ENCODE measurements at places on chromosomes 2 and 18.

DNA sequence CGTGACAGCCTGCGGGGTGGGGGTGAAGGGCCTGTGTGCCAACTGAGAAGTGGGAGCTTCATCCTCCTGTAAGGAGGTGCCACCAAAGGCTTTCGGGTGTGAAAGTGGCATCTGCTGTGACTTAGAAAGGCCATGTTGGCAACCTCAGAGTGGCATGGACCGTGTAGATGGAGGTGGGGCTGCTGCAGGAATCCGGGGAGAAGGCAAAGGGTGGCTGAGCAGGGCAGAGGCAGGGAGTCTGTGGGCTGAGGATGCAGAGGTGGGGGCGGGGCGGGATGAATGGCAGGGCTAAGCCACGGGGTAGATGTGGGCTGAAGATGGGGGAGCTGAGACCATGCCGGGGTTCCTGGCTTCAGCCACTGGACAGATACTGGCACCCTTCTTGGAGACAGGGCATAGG lies 28.2 kb downstream of the TOGARAM2 start:
- no peak for DNase-seq

GRCh38 chr2:237408335-237409000 lies 5.5 kb downstream of the COL6A3 start:
- DNase-seq: no peak

GRCh38 chr2:25491003-25491696 lies 149.4 kb upstream of the DNMT3A start:
- DNase-seq: no peak

DNA sequence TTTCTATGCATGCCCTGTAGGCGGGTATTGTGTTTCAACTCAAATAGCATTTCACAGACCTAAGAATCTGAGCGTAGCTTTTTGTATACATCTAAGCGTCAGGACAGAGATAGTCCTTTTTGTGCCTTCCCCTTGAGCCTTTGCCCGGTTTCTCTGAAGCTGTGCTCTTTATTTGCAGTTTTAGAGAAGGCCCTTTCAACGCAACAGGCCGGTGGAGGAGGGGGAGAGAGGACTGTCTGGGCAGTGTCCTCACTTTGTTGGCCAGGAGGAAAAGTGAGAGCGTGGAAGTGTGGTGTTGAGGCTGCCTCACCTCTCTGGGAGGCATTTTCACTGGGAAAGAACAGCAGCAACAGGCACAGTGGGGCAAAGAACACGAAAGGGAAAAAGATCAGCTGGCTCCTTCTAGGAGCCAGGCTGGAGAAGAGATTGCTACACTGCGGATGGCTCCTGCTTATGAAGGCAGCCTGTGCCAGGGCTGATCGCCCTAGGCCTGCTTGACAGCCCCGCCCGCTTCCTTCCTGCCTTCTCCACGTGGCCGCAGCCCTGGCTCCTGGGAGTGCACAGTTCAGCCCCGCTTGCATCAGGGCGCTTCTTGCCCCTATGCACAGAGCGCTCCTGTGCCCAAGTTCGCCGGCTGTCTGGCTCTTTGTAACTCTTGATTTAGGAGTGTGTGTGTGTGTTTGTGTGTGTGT lies 195.6 kb upstream of the POU3F3 start:
- no peak for DNase-seq

GRCh38 chr2:180555391-180555965 lies 424.9 kb upstream of the UBE2E3 start:
- no peak for DNase-seq

DNA sequence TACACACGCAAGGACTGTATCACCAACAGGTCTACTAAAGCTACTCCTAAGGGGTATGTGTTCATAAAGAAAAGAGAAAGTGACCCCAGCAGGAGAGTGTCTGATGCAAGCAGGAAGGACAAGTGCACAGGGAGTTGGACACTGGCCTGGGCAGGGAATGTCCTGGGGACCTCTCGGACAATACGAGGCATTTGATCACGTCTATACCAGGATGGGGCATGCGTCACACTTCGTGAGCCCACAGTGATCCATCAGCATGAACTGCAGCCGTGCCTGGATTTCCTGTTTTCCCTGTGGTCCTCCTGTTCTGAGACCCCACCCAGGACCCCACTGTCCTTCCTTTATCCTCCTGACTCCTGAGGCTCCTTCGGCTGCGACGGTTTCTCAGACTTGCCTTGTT lies 113.9 kb downstream of the HDAC4 start:
- no peak for DNase-seq

GRCh38 chr2:200689115-200689514 lies 103.3 kb downstream of the AOX1 start:
- DNase-seq: no peak

- DNase-seq: no peak
Measured at GRCh38 chr2:220315098-220315823, 687.8 kb downstream of the SLC4A3 start.

DNA sequence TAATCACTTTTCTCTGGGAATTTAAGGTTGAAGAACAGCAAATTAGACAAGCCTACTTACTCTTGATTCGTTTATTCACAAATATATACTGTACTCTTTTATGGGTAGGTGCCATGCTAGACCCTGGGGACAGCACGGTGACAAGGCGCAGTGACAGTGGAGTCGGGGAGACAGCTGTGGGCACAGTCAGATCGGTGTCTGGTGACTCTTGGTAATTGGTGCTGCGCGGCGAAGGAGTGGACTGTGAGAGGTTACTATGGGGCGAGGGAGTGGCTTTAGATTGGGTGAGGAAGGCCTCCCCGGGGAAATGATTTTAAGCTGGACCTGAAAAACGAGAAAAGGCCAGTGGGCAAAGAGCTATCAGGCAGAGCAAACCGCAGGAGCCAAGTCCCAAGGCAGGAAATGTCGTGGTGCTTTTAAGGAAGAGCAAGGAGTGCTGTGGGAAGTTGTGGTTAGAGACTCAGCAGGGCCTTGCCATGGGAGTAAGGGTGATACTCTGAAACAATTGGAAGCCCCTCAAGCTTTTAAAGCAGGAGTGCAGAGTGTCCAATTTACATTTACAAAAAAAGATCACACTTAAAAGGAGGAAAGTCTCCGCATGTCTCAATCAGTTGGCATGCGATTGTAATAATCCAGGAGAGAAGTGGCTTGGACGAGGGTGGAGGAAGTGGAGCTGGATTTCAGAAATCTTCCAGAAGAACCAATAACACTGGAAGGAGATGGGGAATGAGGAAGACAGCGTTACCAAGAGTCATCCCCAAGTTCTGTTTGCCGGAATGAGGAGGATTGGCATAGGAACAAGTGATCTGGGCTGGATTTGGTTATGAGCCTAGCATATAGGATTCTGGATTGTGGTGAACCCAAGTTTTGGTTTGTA lies 36.1 kb upstream of the TXNDC2 start:
- no peak for DNase-seq

DNA sequence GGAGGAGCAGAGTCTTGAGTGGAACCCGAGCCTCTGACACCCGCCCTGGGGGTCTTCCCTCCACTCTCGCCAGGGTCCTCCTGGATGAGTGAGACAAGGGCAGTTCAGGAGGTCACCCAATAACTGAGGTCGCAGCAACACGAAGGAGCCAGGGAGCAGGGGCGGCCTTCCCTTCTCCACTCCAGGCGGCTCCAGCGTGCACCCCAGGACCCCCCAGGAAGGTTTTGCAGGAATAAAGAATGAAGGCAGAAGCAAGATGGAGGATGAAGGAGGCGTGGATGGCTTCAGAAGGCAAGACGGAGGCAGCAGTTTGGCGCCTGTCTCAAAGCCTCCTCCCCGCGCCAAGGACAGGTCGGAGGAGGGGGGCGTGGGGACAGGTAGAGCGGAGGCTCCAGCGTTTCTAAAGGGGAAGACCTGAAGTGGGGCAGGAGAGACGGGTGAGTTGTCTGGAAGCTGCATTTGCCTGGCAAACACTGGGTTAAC lies 579 bp upstream of the ITM2C start:
- DNase-seq: no peak

- no peak for DNase-seq
Measured at GRCh38 chr2:6113786-6114185, 421.6 kb downstream of the SOX11 start.

- no peak for DNase-seq
Measured at GRCh38 chr2:224875841-224876240, 159.7 kb upstream of the CCDC195 start.

DNA sequence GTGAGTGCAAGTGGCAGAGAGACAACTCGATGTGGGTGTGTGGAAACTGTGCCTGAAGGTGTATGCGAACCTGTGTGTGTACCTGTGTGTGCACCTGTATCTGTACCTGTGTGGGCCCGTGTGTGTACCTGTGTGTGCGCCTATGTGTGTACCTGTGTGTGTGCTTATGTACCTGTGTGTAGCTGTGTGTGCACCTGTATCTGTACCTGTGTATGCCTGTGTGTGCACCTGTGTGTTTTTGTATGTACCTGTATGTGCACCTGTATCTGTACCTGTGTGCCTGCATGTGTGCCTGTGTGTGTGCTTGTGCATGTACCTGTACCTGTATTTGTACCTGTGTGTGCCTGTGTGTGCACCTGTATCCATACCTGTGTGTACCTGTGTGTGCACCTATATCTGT lies 150.6 kb downstream of the MYT1L start:
- DNase-seq: no peak

DNA sequence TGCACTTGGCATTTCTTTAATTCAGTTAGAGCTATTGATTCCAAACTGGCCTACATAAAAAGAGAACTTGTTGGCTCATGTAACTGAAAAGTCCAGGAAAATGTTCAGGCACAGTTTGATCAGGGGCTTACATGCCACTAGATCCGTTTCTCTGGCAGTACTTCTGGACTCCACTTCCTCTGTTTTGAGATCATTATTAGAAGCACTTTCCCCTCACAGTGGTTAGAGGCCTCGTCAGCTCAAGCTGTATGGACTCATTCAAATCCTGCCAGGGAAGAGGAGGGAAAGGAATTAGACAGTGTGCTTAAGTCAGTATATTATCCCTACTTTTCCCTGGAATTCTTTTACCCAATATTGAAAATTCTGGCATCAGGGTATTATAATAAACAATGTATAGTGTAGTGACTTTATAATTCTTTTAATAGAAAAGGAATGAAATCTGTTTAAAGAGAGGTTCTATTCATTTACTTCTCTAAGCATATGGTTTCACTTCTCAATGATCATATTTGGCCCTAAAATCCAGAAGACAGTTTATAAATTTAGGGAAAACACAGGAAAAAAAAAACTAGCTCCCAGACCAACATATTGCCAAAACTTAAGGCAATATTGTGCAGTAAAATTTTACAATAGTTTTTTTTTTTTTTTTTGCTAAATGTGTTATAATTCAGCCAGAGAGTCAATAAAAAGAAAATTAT lies 92.0 kb downstream of the ARMC9 start:
- no peak for DNase-seq

DNA sequence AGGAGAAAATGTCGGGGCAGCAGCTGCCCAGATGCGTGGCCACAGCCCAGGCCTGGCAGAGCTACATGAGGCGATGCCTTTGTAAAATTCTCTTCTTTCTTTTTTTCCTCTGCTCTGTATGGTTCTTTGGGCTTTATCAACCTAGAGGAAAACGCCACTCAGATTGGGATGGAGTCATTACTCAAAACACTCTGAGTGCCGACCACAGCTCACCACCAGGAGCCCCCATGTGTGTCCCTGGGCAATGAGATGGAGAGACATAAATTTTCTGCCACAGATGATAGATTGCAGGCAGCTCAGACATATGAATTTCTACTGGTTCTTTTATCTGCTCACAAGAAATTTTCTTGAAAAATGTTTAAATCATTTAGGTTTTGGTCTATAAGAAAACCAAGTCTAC lies 56.0 kb downstream of the PARD6G start:
- no peak for DNase-seq

- no peak for DNase-seq
Measured at GRCh38 chr18:23188068-23188760, 52.9 kb downstream of the CABLES1 start.

DNA sequence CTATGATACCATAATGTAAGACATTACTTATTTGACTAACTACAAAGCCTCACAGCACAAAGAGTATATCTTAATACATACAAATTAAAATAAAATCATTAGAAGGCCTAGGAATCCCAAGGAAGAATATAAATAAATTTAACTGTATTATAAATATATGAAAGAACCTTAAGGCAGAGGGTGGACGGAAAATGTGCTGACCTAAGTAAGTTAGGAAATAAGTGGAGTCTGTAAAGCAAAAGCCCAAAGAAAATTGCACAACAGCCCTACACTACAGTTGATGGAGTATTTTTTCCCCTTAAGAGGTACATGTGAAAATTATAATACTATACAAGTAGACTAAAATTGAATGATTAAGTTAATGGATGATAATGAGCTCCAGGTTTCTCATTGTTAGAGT lies 710.1 kb downstream of the NR4A2 start:
- no peak for DNase-seq

DNA sequence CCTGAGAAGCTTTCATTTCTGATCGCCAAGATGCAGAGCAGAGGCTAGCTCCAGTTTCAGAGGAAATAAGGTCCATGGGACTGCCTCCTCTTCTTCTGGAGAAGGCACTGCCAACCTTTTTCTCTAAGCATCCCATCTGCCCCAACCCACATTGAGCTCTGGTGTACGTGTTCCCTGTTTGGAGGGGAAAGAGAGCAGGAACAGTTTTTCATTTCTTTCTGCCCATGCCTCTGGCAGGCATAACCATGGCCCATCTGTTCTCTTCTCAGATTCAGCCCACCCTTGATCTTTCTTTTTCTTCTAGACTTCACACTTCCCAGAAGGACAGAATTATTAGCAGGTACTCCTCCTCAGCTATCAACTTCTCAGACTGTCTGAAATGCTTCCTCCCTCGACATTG lies 1110.3 kb upstream of the KLHL29 start:
- no peak for DNase-seq

GRCh38 chr2:171837736-171838135 lies 56.3 kb downstream of the SLC25A12 start:
- no peak for DNase-seq

GRCh38 chr18:57941841-57942489 lies 102.1 kb upstream of the NEDD4L start:
- DNase-seq: no peak

GRCh38 chr2:125516496-125517109 lies 1139.4 kb upstream of the GYPC start:
- no peak for DNase-seq

DNA sequence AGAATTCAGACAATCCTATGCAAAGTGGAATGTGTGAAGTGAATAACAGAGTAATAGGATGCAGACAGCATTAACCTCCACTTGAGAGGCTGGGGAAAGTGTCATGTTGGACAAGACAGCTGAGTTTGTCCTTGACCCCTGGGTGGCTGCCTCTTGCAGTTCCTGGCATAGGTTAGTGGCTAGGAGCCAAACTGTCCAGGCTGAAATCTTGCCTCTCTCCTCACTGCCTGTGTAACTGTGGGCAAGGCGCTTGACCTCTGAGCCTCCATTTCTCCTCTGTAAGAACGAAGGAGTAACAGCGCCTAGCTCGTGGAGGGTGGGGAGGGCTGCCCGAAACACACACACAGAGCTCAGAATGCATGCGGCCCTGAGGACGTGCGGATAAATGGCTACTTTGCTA lies 34.8 kb upstream of the LDLRAD4 start:
- DNase-seq: no peak

- DNase-seq: no peak
Measured at GRCh38 chr18:78727057-78727739, 252.4 kb upstream of the SALL3 start.

All from central memory CD4-positive, alpha-beta T cell (primary cell).